Urinary bladder (tissue), 4 donors: ENCODE measurements at places on chromosomes 3 and 15. TPM values are rescaled to one million over a fixed set of nuclear protein-coding genes. Genes with fewer than 3 reads are reported as not detected.

DNA sequence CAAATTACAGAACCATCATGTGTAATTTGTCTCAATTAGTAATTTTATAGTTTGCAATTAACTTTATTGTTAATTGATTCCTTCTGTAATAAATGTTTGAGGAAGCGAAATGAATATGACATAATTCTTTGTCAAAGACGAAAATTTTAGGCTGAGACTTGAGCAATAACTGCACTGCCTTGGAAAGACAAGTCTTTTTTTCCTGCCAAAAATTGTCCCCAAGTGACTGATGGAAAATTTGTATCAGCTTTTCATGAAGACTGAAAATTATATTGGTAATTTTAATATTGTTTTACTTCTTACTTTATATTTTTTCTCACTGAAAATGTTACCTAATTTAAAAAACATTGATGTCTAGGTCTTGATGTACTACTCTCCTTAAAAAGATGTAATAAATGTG lies 622.6 kb downstream of the NLGN1 start:
- DNase-seq, result no peak

The BNC1 gene
- polyA plus RNA-seq, result 0.04 TPM

DNA sequence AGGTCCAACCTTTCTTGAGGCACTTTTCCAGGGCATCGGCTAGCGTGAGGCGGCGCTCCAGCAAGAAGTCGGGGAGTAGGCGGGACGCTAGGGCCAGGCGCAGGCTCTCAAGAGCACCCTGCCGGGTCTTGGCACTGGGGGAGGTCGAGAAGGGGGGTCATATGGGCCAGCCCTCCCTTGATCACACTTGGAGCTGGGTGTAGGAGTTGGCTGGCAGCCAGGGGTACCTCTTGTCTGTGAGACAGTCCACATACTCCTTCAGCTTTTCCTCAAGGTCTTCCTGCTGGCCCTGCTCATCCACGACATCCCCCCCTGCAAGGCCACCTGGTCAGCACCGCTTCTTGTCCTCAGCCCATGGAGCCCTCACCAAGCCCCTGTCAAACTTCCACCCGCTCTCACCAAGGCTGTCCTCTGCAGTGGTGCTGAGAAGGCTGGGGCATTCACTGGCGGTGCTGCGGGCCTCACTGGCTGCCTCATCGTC lies 2.0 kb downstream of the IFRD2 start:
- no peak for DNase-seq

DNA sequence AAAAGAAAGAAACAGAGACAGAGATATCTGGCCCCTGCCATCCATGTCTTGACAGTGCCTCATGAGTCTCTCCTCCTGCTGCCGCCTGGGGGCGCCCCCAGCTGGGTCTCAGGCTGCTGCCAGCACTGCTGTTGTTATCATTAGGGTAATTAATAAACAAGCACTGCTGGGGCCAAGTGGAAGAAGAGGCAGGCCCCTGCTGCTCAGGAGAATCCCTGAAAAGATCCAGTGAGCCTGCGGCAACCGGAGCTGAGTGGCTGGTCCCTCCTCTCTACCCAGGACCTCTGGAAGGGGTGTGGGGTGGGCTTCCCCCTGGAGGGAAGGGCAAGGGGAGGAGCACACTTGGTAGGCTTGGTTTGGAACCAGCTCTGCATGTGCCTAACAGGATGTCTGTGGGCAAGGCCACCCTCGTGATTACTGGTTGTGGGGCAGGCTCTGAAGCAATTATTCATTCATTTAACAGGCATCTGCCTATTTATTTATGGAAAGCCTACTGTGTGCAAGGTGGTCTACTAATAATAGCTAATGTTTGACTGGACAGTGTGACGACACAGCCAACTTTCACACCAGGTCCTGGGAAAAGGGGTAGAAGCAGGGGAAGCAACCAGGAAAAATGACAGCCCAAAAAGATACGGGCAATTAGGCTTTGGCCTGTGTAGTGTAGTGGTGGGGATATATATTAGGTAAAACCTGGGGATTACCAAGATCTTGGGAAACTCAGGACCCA lies 1.2 kb upstream of the TYRO3 start:
- no peak for DNase-seq

DNA sequence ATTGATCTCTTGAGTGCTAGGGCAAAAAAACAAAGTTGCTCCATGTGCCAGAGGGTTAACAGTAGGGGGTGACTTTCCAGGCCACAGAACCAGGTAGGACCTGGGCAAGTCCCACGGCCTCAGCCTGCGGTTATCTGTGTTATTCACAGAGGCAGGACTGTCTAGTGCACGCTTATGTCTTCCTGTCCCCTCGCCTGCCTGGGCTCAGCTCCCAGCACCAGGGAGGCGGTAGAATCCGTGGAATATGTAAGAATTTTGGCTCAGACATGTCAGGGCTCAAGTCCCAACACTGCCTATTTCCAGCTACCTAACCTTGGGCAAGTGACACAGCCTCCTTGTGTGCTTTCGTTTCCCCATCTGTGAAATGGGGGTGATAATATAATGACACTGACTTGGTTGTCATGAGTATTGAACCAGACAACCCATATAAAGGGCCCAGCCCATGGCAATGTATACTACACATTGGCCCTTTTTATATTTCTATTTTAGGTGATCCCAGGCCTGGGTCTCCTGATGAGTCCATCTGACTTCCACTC lies 44.3 kb upstream of the FLNB start:
- no peak for DNase-seq

DNA sequence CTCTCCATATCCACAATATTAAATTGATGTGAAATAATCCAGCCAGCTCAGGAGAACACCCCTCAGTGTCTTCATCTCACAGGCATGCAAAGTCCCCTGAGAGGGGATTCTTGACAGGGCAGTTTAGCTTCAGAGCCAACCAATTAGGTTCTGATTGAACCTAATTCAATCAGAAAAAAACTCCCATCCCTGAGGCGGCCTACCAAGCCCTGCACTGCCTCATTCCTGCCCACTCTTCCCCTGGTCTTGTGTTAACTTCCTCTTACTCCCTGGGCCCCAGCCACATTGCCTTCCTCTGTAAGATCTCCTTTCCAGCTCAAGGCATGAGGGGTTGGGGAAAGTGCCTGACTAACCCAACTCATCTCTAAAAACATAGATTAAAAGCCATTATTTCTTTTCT lies 46.1 kb downstream of the FRMD4B start:
- DNase-seq, result no peak

The GOLGA8Q gene
- polyA plus RNA-seq, result 1.2 TPM

The COL6A5 gene
- polyA plus RNA-seq, result 5.0 TPM

GRCh38 chr15:34739346-34739745 lies 15.5 kb downstream of the GJD2 start:
- DNase-seq, result no peak

DNA sequence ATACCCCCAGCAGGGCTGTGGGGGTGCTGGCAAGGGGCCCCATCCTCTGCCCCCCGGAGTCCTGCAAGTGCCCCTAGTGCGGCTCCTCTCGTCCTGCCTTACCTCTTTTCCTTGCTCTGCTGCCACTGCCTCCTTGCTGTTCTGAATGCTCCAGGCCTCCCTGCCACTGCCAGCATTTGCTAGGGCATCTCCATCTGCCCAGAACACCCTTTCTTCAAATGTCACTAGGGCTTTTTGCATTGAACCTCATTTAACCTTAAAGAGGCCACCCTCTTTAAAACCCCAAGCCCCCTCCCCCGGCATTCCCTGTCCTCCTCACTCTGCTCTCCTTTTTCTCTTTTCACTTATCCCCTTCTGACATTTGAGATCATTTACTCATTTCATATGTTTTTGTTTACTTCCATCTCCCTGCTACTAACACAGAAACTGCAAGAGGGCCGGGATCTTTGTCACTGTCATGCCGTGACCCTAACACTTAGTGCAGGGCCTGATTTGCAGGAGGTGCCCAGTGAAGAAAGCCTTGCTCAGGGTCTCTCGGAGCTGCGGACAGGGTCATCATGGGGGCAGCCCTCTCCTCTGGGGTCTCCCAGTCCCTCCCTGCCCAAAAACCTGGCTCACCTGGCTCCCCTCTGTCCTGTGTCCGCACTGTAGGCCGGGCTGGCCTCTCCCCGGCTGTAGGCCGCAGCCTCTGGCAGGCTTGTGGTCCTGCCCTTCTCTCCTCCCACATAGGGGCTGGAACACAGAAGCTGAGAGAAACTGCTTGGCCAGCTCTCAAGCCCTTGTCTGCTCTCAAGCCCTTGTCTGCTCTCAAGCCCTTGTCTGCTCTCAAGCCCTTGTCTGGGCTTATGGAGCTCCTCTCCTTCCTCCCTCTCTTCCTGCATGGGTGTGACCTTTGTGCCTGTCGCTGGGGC lies at the start of gene ACOX2:
Gene ACOX2 (minus strand): TSS at position 690 of the 911 bp plus-strand sequence. CDS start 2,084 bp downstream, outside the sequence.
- DNase-seq, result no peak

DNA sequence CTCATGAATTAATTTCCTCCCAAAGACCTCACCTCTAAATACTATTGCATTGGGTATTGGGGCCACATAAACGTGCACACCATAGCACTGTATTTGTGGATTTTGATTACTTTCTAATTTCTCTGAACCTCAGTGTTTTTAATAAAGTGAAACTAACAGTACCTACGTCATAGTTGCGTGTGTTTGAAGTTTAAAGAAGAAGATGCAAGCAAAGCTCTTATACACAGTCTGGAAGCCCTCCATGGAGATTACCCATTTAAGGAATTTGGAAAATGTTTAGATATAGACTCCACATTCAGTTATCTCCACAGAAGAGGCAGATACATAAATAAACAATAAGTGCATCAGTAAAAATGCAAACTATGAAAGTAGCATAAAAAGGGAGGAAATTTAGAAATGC lies 581.1 kb upstream of the GBE1 start:
- DNase-seq, result no peak

The PLCB2 gene
- 9.8 TPM for polyA plus RNA-seq

The RLBP1 gene
- polyA plus RNA-seq, result not detected

DNA sequence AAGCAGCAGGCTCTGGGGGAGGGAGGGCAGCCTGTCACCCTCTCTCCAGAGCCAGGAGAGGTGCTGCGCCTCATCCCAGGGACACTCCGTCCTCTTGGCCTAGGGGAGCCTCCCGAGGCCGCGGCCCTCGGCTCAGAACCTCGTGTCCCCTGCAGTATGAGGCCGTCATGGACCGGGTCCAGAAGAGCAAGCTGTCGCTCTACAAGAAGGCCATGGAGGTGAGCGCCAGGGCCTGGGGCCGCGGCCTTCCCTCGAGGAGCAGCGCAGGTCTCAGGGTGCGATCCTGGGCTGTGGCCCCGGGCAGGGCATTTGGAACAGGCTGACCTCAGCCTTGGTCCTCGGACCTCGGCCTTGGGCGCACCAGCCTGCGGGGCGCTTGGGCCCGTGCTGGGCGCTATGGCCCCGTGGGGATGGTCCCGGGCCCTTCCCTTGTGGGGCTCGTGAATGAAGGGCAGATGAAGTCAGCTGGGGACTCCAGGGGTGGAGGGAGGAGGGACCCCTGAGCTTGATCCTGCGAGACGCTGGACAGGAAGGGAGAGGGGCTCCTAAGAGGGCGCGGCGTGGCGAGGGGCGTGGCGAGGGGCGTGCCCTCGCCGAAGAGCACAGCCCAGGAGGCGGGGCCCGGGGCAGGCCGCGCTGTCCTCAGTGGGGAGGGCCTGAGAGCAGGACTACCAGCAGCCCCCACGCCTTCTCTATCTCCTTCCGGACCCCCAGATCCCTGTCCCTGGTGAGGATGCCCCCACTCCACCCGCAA lies 32.9 kb downstream of the PSTPIP1 start:
- no peak for DNase-seq

- DNase-seq, result no peak
These were observed 8.2 kb downstream of the RAB8B start for GRCh38 chr15:63197626-63198025.

The APOD gene
- 395 TPM for polyA plus RNA-seq

- DNase-seq, result no peak
These were observed 69.9 kb downstream of the SEC22A start for GRCh38 chr3:123271466-123272159.

- no peak for DNase-seq
These were observed 16.9 kb upstream of the CFAP161 start for GRCh38 chr15:81117136-81117535.

The TRAT1 gene
- polyA plus RNA-seq, result 0.34 TPM

GRCh38 chr3:143439817-143440216 lies 320.2 kb downstream of the CHST2 start:
- DNase-seq, result no peak

DNA sequence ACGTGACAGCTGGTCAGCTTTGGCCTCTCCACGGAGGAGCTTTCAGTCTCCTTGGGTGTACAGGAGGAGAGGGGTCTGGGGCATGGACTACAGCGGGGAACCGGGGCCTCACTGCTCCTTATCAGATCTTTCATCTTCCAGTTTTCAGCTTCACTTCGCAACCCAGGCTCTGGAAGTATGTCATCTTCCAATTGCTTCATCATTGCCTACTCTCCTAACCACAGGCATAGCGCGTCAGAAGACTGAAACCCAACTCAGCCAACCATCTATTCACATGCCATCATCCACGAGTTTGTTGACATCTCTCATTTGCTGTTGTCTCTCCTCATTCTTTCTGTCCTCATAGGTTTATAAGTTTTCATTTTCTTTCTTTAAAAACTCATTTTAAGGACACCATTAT lies 119.5 kb downstream of the MYLK start:
- no peak for DNase-seq

GRCh38 chr15:90603893-90604292 lies 74.2 kb downstream of the CRTC3 start:
- no peak for DNase-seq

DNA sequence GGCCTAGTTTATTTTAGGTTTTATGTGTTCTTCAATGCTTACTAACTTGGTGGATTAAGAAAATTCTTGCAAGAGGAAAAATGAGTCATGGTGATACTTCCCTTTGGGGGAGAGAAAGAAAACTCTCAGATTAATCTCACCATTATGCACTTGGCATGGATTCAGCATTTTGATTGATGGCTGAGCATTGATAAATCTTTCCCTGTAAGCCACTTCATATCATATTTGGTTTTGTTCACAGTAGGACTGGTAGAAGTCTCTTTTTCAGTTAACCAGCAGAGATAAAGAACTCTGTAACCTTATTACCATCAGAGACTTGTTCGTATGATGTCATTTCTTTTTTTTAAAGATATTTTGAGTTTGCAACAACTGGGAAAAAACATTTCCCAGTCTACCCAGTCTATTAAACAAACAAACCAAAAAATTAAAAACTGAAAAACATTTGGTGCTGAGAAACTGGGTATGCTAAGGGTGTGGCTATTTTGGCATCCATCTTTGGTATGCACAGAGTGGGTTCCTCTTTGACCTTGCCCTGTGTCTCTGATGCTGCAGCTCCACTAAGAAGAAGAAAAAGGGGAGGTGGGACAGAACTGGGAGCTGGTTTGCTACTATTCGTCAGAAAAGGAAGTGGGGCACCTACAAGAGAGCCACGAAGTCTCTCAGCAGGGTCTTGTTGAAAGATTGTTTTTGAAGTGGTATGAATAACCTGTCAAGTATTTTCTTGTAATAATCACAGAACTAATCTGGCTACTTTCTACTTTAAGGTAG lies 17.2 kb downstream of the TMOD3 start:
- no peak for DNase-seq

DNA sequence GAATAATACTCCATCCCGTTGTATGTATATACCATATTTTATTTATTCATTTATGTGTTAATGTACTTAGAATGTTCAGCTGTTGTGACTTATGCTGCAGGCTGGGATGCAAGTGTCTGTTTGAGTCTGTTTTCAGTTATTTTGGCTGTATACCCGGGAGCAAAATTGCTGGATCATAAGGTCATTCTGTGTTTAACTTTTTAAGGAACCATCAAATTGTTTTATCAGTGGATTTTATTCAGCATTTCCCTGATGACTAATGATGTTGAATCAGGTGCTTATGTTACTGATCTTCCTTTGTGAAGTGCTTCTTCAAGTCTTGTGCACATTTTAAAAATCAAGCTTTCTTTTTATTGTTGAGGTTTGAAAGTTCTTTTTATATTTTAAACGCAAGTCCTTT lies 118.1 kb downstream of the SLC25A26 start:
- no peak for DNase-seq

The SLC22A13 gene
- not detected for polyA plus RNA-seq
